GF-D8 (cell line): ENCODE measurements at places on chromosomes 11 and 22.

- no peak for DNase-seq
These were observed 33.9 kb downstream of the ARHGAP1 start for GRCh38 chr11:46666516-46666915.

- DNase-seq = no peak
These were observed 58.0 kb upstream of the CCDC188 start for GRCh38 chr22:20208713-20209310.

GRCh38 chr11:131458421-131458820 is 88.0 kb downstream of the NTM start:
- DNase-seq = no peak

GRCh38 chr11:71140206-71140919 is 112.0 kb downstream of the SHANK2 start:
- no peak for DNase-seq

- no peak for DNase-seq
These were observed 468 bp downstream of the DDIAS start for GRCh38 chr11:82901922-82902485.

- DNase-seq = no peak
These were observed 243.5 kb upstream of the ANO3 start for GRCh38 chr11:26088391-26088790.

GRCh38 chr22:27804470-27805297 is 3.1 kb upstream of the MN1 start:
- DNase-seq = no peak

GRCh38 chr11:112783945-112784322 is 177.3 kb upstream of the NCAM1 start:
- DNase-seq = no peak

DNA sequence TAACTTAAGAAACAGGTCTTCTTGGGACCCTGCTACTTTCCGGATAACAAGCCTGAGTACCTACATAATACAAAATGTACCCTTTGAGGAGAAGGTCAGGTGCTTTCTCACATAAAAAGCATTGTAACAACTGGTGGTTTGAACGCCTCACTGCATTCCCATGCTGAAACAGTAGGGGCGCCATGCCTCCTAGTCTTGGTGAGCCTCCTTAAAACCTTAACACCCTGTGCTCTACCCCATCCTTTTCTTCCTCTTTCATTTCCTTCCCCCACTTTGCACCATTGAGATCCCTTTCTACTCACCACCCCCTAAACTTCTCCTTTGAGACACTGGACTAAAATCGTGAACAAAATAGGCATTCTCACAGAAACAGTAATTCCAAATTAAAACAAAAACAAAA is 729.3 kb downstream of the NTM start:
- no peak for DNase-seq

DNA sequence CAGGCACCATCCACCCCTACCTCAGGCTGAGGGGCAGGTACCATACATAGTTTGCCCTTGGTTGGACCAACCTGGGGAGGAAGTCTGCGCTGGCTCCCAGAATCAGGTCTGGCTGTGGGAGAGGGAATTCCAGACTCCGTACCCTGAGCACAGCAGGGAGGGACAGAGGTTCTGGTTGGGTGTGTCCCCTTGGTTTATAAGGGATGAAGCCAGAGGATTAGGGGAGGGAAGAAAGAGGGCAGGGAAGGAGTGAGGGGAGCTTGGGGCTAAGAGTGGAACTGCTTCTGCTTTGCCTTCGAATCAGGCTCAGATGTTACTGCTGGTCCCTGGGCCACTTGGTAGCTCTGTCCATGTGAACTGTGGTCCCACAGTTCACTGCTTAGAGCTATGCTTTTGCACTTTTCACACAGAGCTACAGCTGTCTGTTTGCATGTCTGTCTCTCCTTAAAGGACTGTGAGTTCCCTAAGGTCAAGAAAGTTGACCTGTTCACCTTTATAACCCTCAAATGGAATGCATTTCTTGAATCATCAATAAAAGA is 9.2 kb downstream of the MMP20 start:
- DNase-seq = no peak

DNA sequence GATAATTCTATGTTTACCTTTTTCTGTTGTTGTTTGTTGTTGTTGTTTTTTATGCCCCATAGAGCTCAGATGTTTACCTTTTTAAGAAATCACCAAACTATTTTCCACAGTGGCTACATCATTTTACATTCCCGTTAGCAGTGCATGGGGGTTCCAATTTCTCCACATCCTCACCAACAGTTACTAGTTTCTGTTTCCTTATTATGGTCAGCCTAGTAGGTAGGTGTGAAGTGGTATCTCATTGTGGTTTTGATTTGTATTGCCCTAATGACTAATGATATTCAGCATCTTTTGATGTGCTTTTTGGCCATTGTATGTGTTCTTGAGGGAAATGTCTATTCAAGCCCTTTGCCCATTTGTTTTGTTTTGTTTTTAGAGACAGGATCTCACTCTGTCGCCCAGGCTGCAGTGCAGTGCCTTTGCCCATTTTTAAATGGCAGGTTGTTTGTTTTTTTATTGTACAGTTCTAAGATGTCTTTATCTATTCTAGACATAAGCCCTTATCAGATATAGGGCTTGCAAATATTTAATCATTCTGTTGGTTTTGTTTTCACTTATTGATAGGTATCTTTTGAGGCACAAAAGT is 27.5 kb downstream of the CHEK2 start:
- DNase-seq = no peak

- no peak for DNase-seq
These were observed 167.3 kb downstream of the TBC1D22A start for GRCh38 chr22:46929710-46930204.

DNA sequence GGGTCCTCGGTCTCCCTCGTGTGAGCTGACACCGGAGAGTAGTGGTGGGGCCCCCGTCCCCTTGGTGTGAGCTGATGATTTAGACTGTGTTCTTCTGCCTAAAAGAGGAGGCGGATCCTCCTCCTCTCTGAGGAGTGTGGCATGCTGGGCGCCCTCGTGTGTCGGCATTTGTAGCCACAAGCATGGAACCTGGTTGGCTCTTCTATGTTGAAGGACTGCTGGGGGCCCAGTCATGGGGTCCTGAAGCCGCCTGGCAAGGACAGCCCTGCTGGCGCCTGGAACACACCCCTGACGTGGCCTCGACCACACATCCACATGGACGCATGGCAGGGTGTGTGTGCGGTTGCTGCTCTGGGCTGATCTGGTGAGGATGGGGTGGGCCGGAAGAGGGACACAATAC is 50.2 kb downstream of the AP2A2 start:
- DNase-seq = no peak

DNA sequence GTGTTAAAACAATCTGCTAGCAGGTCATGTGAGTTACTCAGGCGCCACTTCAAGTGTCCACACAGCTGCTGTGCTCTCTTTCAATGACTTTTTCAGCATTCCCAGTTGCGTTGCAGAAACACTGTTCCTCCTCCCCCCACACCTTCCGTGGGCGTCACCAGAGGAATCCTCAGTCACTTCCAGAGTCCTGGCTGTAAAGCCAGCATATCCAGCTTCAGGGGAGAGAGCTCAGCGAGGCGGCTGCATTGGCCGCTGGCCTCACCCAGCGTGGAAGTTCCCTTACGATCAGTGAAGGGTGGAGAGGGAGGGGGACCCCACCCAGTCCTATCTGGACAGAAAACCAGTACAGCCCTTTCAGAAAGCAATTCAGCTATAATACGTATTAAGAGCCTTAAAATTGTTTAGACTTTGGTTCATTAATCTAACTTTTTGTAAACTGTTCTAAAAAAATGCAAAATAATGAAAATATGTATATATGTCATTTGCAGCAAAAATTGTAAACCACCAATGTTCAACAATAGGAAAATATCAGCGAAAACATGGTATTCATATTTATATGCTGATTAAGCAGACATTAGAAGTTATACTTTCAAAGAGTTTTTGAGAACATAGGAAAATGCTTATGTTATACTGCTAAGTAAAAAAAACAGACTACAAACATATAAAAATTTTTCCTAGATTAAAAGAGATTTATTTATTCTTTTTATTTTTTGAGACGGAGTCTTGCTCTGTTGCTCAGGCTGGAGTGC is 2.8 kb upstream of the ANO9 start:
- no peak for DNase-seq

DNA sequence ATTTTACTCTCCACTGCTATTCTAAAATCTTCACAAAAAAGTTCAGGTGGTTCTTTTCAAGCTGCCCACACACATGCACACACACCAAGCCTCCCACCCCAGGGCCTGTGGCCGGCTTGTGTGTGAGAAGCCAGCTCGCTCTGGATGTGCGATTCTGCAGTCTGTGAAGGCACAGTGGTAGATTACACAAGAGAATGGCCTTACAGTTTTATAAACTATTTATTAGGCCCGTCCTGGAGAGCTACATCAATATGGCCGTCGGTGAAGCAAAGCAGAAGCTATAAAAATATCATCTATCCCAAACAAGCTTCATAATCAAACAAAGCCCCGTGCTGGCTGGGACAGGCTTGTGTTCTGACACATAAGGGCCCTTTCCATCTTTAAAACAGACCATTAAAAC is 240.5 kb downstream of the OPCML start:
- DNase-seq = no peak

- no peak for DNase-seq
These were observed 54.3 kb upstream of the FAM181B start for GRCh38 chr11:82787981-82788380.

DNA sequence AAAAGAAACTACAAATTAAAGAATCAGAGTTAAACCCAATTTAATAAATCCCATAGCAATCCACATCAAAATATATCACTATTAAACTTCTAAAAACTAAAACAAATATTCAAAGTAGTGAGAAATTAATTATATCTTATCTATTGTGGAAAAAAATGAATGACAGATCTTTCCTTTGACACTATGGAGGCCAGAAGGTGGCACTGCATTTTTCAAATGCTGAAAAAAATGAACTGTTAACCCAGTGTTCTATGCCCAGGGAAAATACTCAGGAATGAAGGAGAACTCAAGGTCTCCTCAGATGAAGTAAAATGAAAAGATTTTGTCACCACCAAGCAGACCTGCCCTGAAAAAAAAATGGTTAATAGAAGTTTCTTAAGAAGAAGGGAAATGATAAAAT is 27.7 kb downstream of the TYR start:
- no peak for DNase-seq

DNA sequence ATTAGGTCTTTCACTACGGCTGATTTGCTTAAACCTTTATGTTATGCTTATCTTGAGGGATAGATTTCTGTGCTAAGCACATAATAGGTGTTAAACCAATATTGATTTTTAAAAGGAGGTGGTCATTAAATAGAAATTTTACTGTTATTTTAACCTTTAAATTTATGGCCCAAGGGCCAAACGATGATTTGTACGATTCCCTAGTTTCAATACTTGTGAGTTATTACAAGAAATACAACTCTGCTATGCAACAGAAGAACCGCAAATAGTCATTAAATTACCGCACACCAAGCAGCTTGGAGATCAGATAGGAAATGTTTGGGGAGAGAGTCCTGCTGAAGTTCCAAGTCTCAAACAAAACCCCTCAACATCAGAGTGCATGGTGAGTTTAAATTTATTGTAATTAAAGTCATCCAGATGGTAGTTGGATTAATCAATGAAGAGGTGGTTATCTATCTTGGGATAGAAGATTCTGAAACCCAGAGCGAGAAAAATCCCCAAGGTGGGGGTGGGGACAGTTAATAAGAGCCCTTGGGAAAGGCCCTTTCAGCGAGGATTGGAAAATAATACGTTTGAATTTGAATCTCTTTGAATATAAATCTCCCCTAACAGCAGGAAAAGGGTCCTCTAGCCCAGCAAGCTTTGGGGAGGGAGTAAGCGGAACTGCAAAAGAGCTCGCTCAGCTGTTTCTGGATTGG is 805 bp upstream of the QSER1 start:
- no peak for DNase-seq

GRCh38 chr11:76214186-76214585 is 7.9 kb upstream of the WNT11 start:
- DNase-seq = no peak

- no peak for DNase-seq
These were observed 18.6 kb downstream of the GRAMD4 start for GRCh38 chr22:46638601-46639431.

DNA sequence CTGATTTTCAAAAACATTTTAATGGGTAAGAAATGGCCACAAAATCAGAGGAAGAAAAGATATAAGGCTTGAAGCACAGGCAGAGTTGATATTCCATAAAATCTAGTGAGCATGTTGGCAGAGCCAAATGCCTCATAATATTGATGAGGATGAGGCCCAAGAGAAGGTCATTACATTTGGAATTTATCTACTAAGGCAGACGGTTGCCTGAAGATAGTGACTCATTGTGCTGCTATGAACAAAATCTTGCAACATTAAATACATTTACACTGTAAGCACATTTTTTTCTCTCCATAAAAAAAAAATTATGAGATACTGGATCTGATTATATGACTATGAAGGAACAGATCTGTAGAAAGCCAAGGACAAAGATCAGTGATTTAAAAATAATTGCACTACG is 881.4 kb upstream of the CHORDC1 start:
- no peak for DNase-seq

DNA sequence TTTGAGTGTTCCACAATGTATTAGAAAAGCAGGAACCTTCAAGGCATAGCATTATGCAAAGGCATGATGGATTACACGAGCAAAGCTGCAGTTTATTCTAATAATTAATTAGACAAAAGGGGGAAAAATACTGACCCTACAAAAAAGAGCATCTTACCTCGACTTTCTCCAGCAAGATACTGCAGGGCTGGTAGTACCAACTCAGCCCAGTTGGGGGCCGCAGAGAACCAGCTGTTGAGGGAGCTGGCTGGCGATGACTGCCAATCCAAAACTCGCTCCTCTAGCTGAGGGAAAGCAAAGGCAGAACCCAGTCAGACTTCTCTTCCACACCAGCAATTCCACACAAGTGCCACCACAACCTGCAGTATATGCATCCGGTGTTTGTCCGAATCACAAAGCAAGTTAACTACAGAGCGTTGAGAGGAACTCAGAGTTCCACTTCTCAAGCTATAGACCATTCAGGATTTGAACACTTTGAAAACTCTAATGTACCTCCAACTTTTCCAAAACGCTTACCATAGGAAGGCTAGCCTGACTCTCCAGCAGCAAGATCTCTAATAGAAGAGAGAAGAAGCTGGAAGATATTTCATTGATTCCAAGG is 13.7 kb downstream of the NFRKB start:
- no peak for DNase-seq

DNA sequence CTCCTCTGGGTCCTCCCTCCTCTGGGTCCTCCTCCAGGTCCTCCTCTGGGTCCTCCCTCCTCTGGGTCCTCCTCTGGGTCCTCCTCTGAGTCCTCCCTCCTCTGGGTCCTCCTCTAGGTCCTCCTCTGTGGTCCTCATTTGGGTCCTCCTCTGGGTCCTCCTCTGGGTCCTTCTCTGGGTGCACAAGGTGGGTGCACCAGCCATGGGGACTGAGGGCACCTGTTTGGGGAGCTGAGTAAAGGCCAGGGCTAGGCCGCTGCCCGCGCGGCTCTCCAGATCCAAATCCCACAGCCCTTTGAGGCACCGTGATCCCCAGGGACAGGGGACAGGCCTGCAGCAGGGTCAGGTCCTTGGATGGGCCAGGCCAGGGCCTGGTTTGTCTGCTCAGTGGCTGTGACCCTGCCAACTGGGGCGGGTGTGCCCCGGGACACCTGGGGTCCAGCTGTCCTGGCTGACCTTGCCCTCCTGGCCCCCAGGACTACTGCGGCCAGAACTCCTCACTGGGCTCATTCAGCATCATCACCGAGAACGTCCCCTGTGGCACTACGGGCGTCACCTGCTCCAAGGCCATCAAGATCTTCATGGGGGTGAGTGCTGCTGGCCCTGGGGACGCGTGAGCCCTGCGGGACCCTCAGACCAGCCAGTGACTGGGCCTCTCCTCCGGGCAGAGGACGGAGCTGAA is 12.7 kb downstream of the MUC2 start:
- DNase-seq = no peak
